ENCODE measurements at places on chromosomes 2 and 18.

DNA sequence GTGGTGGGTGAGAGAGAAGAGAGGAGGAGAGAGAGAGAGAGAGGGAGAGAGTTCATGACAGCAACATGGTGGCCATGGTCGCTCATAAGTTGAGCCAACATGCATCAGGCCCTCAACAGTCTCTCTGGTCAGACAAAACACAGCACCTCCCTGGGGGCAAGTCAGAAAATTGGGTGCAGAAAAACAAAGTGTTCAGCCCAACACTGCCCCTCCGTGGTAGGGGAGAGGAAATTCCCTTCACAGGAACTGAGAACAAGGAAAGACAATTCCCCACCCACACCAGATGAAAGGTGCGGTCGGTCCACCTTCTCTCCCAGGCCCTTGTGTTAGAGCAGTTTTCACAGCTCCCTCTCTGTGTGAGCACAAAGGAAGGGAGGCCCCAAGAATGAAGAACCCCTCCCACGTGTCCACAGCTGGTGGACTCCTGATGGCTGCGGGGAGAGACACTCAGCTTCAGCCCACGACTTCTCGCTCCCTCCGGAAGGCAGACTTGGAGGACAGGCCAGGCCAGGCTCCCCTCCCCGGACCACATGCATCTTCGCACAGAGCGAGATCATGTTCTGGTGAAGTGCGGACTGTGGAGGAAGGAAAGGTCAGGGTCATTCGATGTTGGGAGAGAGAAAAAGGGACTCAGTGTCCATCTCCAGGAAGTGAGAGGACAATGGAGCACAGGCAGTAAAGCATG is 181.7 kb downstream of the ANAPC1 start:
- DNase-seq = peak; percentile 30

DNA sequence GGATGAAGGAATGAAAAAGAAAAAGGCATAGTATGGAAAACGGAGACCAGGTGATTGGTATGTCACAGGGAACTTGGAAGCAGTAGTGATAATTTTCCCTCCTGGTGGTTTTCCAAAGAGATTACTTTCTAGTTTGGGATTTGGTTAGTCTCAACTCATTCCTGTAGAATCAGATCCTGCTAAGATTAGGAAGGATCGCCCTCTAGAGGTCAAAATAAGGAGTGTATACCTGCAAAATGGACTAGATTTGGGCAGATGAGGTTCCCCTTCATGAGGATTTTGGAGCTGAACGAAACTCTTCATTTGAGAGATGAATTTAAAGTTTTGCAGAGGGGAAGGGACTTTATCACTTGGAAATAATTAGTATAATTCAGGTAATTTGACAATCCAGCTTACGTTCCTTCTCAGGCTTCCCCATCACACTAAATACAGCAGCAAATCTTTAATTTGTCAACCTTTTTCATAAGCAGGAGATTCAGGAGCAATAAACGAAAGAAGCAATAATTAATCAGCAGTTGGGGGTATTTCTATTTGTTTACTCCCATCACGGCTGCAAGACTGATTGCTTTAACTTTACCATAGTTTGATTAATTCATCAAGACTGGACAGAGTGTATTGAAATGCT is 65.2 kb downstream of the CCDC195 start:
- no peak for DNase-seq

DNA sequence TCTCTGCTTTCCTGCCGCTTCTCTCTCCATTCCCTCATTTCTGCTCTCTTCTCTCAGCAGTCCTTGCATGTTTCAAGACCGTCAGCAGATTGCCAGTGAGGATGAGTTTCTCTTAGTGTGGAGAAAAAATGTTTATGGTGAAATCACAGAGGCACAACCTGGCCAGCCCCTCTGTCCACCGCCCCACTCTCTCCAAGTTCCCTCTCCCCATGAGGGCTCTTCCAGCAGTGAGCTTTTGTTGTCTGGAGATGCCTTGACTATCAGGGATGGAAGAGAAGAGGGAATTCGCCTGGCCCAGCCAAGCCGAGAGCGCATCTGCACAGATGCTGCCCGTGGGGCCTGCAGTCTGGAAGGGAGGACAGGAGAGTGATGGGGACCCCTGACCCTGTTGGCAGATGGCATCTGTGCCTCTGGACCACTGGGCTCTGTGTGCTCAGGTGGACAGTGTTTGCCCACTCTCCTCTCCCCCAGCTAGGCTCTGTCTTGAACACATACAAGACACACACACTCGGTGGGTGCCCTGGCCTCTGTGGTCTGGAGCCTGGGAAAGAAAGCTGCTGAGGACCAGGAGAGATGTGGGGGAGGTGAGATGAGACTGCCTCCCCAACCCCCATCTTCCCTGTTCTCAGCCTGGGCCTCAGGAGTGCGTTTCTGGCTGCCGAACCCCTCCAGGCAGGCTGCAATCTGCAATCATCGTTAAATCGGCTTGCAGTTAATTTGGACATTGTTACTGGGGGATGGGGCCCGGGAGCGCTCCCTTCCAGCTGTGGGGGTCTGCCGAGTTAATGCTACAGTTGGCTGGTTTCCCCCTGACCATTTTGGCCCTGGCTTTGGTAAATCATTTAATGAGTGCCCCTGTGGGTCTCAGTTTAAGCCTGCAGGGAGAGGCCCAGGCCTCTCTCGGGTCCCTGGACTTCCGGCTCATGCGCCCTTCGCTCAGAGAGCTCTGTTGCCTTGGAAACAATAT is 4.5 kb downstream of the ITM2C start:
- no peak for DNase-seq

- no peak for DNase-seq
Observed at GRCh38 chr2:150485114-150485870, 2.2 kb downstream of the RND3 start.

DNA sequence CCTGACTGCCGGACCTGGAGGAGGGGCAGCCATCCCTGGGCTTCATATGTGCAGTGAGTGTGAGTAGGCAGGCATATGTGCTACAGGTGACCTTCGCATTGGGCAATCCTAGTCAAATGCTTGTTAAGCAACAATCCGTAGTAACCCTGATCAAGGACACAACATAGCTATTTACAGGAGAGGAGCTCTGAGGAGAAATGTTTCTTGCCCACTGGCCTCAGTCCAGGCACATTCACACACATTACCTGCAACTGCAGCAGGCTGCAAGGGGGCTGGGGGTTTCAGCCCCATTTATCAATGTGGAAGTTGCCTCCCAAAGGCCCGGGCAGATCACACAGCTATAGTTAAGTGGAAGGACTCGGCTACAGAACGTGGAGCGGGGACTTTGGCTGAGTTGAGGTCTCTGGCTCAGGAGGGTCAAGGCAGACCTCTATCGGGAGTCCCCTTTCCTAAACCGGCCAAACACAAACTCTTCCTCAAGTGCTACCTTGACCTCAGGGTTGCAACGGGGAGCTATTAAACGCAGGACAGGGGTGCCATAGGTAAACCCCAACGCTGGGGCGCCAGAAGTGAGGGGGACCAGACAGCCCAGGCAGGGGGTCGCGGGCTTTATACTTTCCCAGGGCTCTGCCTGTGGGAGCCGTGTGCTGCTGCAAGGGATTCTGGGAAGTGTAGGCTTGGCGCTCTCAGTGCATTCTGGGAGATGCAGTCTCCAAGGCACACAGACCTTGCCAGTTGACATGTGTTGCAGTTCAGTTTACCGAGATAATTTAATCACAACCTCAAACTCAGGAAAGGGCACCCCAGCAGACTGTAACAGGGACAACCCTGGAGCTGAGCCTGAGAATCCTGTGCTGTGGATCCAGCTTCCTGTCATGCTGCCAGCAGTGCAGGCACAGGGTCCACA is 9.4 kb downstream of the KHK start:
- peak; percentile 38 for DNase-seq

- no peak for DNase-seq
Observed at GRCh38 chr2:3785220-3785889, 82.0 kb downstream of the DCDC2C start.

DNA sequence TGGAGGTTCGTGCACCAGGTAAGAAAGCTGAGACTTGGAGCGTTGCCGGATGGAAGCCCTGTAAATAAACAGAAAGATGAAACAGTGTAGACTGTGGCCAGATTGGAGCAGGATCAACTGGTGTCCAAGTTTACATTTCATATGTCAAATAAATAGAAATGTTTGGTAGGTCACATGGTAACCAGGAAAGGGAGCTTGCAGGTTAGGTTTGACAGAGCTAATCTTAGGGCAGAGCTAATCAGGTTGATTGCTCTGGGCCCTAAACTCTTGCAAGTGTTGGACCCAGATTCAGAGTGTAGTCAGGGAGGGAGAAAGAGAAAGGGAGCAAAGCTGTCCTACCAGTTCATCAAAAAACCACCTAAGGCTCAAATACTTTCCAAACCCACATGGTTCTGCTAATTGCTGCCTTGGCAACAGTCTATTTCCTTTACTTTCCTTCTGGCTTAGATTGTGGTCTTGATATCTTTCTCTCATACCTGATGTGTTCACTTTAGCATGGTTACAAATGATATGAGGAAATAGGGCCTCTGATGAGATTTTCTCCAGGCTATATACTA is 63.2 kb downstream of the G6PC2 start:
- DNase-seq = no peak

- DNase-seq = no peak
Observed at GRCh38 chr2:69201259-69201658, 185.8 kb downstream of the GFPT1 start.

- DNase-seq = no peak
Observed at GRCh38 chr2:163729636-163730273, 6.1 kb downstream of the FIGN start.

- DNase-seq = no peak
Observed at GRCh38 chr2:179936141-179936540, 71.0 kb downstream of the CWC22 start.

GRCh38 chr18:37617623-37618022 is 52.0 kb upstream of the CELF4 start:
- no peak for DNase-seq

DNA sequence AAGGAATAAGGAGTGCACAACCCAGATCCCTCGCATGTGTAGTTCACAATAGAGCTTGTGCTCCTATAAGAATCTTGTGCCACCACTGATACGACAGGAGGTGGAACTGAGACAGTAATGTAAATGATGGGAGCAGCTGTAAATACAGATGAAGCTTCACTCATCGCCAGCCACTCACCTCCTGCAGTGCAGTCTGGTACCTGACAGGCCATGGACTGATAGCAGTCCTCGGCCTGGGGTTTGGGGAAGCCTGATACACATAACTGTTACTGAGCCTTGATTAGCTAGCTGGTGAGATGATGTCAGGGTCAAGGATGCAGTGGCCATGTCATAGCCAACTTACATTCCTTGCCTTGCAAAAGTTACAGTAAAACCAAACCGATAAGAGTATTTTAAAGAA is 376.6 kb downstream of the NBAS start:
- no peak for DNase-seq

DNA sequence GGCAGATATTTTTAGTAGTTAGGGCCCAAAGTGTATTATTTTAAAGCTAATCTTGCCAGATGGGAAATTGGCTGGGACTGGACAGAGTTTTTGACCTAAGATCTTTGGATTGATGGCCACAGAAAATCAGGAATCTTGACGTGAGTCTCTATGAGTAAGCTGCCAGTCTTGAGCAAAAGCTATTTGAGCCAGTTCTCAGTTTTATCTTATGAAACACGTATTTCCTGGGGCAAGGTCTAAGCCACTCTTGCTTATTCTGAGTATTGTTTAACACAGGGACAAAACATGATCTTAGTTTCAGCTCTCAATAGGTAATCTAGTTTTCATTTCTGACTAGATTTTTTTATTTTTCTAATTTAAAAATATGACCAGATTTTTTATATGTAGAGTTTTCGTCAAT is 329.4 kb downstream of the CNTNAP5 start:
- DNase-seq = no peak

DNA sequence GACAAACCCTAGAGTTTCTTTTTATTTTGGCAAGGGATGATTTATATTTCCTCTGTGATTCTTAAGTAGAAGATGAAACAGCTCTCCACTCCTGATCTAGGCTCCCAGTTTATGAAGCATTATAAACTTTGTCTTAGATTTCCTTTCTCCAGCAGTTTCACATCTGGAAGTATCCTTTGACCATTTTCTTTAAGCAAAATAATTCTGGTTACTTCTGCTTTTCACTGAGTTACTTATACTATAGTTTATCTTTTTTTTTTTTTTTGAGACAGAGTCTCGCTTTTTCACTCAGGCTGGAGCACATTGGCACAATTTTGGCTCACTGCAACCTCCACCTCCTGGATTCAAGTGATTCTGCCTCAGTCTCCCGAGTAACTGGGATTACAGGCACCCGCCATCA is 45.5 kb downstream of the KCMF1 start:
- DNase-seq = no peak

- no peak for DNase-seq
Observed at GRCh38 chr18:12639990-12640880, 17.7 kb downstream of the SPIRE1 start.

DNA sequence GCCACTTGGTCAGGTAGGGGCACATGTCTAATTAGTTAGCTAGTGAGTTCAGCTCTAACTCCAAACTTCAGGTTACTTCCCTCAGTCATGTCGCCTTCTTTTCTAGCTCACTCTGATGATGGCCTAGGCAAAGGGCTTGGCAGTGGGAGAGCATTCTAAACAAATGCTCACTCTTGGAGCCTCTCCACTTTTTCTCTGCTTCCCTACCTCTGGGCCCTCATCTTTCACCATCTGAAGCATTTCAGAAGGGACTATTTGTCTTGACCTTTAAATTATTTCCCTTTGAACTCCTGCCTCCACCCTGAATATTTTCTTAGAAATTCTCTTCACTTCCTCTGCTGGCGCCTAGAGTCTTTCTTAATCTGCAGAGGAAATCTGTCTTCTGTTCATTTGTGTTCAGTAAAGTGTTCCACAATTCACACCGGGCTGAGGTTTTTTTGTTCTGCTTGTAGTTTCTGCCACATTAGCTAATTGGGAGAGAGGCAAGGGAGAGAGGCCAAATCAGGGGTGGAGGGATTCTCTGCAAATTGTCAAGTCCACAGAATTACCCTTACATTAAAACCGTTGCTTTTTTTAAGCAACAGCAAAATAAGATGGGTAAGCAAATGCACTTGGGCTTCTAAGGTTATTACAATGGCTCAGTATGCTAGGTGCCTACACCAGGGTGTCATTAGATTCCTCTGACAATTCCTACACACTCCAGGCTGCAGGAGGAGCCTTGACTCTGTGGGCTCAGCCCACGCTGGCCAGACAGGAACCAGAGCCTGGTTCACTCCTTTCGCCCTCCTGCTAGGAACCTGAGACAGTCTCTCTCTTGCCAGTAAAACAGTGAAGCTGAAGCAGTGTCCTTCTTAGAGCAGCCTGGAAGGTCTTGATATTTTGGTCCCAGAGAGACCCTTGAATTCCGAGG is 5.5 kb downstream of the MSGN1 start:
- no peak for DNase-seq

- no peak for DNase-seq
Observed at GRCh38 chr2:58019229-58019628, 27.4 kb upstream of the VRK2 start.

GRCh38 chr2:127485051-127485693 is 41.1 kb downstream of the IWS1 start:
- no peak for DNase-seq

GRCh38 chr2:95012881-95013550 is 12.5 kb upstream of the MAL start:
- DNase-seq = no peak

- DNase-seq = no peak
Observed at GRCh38 chr2:159204381-159205144, 81.9 kb downstream of the WDSUB1 start.

All from activated T-cell treated with anti-CD3 and anti-CD28 coated beads, Interleukin-2, amount 50 U/mL, for 1 hour (primary cell).